ENCODE measurements at places on chromosomes 2 and 18.

- no peak overlapping the region for H3K4me3 ChIP-seq
- H3K27ac ChIP-seq = no peak overlapping the region
- H3K36me3 ChIP-seq = no peaks in the 10 kb centered on the region
Measured at GRCh38 chr2:170340693-170341068, 162.7 kb downstream of the MYO3B start.

GRCh38 chr18:42533009-42533575 is 578.1 kb downstream of the PIK3C3 start:
- no peaks in the 10 kb centered on the region for H3K36me3 ChIP-seq
- H3K27me3 ChIP-seq = no peaks in the 10 kb centered on the region
- no peak for DNase-seq
- no peak overlapping the region for H3K4me3 ChIP-seq

DNA sequence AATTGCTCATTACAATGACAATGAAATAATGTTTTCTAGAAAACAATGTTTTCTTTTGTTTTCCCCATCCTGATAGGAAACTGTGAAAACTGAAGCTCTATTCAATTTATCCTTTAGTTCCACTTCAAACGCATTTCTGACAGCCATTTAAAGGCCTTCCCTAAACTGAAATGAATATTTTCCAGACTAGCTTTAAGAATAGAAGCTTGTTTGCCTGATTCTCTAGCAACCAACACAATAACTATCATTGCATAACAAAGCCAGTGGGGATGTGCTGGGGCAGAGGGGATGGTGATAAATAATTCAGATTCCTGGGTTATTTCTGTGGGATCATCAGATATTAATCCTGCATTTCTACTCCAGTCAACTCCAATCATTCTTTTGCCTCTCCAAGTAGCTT is 427.1 kb downstream of the RND3 start:
- no peak overlapping the region for H3K4me3 ChIP-seq
- no peak for DNase-seq
- no peak overlapping the region for H3K27ac ChIP-seq
- no peaks in the 10 kb centered on the region for H3K27me3 ChIP-seq

DNA sequence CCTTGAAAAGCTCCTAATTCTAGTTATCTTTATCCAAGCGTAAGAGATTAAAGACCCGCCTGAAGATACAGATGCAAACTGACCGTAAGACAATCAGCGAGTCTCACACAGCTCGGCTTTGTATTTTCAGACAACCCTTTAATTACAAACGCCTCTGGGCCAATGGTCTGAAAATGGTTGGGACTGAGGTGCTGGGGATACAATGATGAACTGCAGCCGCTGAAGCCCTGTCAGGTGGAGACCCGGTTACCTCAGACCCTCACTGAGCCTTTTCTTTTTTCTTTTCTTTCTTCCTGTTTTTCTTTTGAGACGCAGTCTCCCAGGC is 715 bp upstream of the CFAP36 start:
- H3K4me1 ChIP-seq = peaks cover 2% of the 10 kb centered on the region
- peak; percentile 29 for DNase-seq
- peaks cover 10% of the 10 kb centered on the region for H3K36me3 ChIP-seq
- H3K27ac ChIP-seq = peak overlapping the region; percentile 35
- peak overlapping the region; percentile 86 for H3K4me3 ChIP-seq

GRCh38 chr2:71643674-71644357 is 190.5 kb downstream of the DYSF start:
- no peak overlapping the region for H3K4me3 ChIP-seq
- no peak for DNase-seq
- peaks cover 7% of the 10 kb centered on the region for H3K27me3 ChIP-seq
- H3K4me1 ChIP-seq = peaks cover 5% of the 10 kb centered on the region
- no peaks in the 10 kb centered on the region for H3K36me3 ChIP-seq

- no peak overlapping the region for H3K27ac ChIP-seq
- H3K4me1 ChIP-seq = no peaks in the 10 kb centered on the region
- H3K4me3 ChIP-seq = no peak overlapping the region
- H3K36me3 ChIP-seq = no peaks in the 10 kb centered on the region
Measured at GRCh38 chr18:42583283-42583731, 532.2 kb downstream of the RIT2 start.

DNA sequence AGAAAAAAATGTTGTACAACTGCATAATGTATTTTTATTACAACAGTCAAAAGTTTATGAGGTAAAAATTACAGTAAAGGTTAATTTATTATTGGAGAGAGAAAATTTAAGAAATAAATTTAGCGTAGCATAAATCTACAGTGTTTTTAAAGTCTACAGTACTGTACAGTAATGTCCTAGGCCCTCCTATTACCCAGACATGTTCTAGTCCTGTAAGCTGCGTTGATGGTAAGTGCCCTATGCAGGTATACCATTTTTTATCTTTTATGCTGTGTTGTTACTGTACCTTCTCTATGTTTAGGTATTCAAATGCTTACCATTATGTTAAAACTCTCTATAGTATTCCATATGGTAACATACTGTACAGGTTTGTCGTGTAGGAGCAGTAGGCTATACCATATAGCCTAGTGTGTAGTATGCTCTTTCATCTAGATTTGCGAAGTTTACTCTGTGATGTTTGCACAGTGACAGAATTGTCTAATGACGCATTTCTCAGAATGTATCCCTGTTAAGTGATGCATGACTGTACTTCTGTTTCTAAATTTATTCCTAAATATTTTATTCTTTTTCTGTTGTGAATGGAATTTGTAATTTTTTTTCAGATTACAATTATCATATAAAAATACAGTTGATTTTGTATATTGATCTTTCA is 24.5 kb downstream of the ABI2 start:
- H3K27me3 ChIP-seq = no peaks in the 10 kb centered on the region
- peaks cover 7% of the 10 kb centered on the region for H3K36me3 ChIP-seq
- no peaks in the 10 kb centered on the region for H3K4me1 ChIP-seq
- no peak for DNase-seq
- H3K4me3 ChIP-seq = no peak overlapping the region

DNA sequence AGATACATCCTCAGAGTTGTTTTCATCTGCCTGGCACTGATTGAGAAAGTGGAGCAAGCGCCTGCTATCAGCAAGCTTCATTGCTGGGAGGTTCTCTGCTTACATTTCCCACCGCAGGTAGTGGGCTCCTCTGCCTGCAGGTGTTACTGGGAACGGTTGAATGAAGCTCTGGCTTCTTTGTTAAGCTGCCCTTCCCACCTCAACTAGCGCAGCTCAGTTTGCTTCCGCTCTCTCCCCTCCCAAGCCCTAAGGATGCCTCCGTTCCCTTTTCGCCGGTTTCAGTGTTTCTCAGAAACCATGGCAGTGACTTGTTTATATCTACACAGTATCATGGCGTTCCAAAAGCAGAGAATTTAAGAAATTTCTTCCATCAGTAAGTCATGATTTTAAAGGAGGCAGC is 72.2 kb upstream of the B3GNT7 start:
- H3K27me3 ChIP-seq = no peaks in the 10 kb centered on the region
- H3K27ac ChIP-seq = no peak overlapping the region
- H3K4me1 ChIP-seq = peaks cover 2% of the 10 kb centered on the region
- H3K4me3 ChIP-seq = no peak overlapping the region
- DNase-seq = no peak

- no peak for DNase-seq
- H3K36me3 ChIP-seq = no peaks in the 10 kb centered on the region
- H3K27ac ChIP-seq = no peak overlapping the region
- no peaks in the 10 kb centered on the region for H3K4me1 ChIP-seq
Measured at GRCh38 chr2:167729911-167730310, 517.5 kb downstream of the STK39 start.

GRCh38 chr18:2223449-2223848 is 347.9 kb downstream of the METTL4 start:
- H3K4me1 ChIP-seq = no peaks in the 10 kb centered on the region
- no peak for DNase-seq
- H3K4me3 ChIP-seq = peak overlapping the region; percentile 70
- H3K36me3 ChIP-seq = no peaks in the 10 kb centered on the region
- no peaks in the 10 kb centered on the region for H3K27me3 ChIP-seq

DNA sequence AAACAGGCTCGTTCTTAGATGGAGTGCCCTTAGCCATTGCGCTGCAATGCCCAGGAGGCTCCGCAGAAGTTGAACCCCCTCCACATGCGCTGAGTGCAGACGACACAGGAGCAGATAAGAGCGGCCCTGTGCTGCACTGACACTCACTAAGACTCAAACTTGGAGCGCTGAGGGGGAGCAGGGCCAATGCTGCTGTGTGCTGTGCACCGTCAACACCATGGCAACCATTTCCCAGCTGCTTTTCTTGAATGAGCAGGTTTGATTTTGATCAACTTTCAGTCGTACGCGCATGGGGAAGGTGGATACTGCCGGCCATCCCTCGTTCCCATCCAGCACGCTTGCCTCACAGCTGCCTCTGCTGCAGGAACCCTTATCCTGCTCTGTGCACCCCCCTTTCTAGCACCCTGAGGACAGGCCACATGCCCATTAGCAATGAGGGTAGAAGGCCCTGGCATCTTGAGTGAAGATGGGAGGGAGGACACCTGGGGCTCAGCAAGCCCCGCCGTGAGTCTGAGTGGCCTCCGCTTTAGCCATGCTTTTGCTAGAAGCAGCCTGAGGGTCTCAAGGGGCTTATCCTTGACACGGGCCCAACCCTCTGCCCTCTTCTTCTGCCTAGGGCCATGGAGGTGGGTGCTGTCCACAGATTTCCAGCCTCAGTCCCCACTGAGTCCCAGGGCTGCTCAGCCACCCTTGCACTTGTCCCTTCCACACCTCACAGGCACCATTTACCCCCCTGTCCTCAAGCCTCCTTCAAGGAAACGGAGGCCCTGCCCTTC is 271.9 kb downstream of the PHLPP1 start:
- no peaks in the 10 kb centered on the region for H3K27me3 ChIP-seq
- H3K4me3 ChIP-seq = no peak overlapping the region
- H3K4me1 ChIP-seq = peaks cover 2% of the 10 kb centered on the region
- no peaks in the 10 kb centered on the region for H3K36me3 ChIP-seq
- no peak for DNase-seq

DNA sequence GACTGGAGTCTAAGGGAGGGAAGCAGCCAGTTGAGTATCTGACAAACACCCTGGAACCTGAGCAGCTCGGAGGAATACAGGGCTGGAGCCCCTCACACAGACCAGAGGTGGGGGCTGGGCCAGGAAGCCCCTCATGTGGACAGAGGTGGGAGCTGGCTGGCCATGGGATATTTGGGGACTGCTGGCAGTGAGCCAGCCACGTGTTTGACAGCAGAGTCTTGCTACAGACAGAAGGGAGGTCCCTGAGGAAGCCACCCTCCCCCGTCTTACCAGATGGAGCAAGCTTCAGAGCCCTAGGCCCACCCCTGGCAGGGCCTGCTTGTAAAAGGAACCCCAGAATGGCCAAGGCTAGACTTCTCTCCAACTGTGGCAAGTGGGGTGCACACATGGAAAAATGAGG is 3.6 kb upstream of the MTERF4 start:
- DNase-seq = no peak
- no peak overlapping the region for H3K4me3 ChIP-seq
- no peaks in the 10 kb centered on the region for H3K27me3 ChIP-seq
- peaks cover 11% of the 10 kb centered on the region for H3K36me3 ChIP-seq
- no peak overlapping the region for H3K27ac ChIP-seq

DNA sequence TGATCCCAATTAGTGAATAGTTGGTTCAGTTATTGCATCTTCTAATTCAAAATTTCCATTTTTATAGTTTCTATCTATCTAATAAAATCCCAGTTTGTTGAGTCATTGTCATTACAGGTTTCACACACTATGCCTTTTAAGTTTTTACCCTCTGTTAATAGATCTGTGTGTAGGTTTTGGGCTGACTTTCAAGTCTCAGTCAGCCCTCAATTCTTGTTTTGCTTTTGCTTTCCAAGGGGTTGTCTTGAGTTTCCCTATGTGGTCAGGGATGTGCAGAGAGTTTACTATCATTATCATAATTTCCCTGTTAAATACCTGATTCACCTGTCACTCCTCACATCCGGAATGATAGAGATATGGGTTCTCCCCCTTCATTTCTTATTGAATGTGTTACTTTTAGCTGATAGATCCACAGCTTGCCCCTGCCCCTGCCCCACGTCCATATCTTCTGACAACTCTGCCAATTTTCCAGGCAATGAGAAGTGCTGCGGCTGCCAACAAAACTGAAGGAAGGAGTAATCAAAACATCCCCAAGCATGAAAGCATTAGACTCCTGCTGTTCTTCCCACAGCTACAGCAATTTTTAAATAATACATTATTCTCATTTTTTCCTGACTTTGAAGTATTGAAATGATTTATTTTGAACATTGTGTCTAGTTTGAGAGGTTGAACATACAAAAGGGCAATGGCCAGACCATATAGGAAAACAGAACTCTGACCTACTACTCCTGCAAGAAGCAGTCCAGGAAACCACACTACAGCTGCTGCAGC is 1064.8 kb downstream of the SUCLG1 start:
- no peaks in the 10 kb centered on the region for H3K36me3 ChIP-seq
- no peak overlapping the region for H3K27ac ChIP-seq
- DNase-seq = no peak

- H3K27me3 ChIP-seq = peaks cover 26% of the 10 kb centered on the region
- DNase-seq = no peak
- H3K27ac ChIP-seq = no peak overlapping the region
Measured at GRCh38 chr2:241862093-241862492, 3.4 kb upstream of the PDCD1 start.

GRCh38 chr2:2646433-2647051 is 315.5 kb upstream of the MYT1L start:
- peaks cover 32% of the 10 kb centered on the region for H3K4me1 ChIP-seq
- peak overlapping the region; percentile 89 for H3K27ac ChIP-seq
- DNase-seq = no peak
- peaks cover 3% of the 10 kb centered on the region for H3K27me3 ChIP-seq
- H3K4me3 ChIP-seq = no peak overlapping the region

DNA sequence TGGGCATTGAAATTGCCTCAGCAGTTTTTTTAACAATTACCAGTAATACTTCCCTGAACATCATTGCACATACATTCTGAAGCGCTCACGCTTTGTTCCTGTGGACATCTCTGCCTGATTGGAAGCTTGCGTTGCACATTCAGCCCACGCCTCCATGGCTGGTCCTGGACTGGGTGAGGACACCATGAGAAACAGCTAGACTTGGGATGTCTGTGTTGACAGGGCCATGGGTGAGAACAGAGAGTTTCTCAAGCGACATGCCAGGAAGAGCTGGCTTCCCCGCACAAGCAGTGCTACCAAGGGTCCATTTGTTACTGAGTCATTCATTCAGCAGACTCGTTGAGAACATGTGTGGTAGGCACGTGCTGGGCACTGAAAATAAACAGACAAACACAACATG is 166.3 kb downstream of the GBX2 start:
- peaks cover 9% of the 10 kb centered on the region for H3K4me1 ChIP-seq
- H3K36me3 ChIP-seq = peaks cover 6% of the 10 kb centered on the region
- no peaks in the 10 kb centered on the region for H3K27me3 ChIP-seq
- no peak for DNase-seq

Data from mesenchymal stem cell (in vitro differentiated cells and primary cell).